ENCODE measurements at places on chromosomes 3 and 15. TPM values are rescaled to one million over a fixed set of nuclear protein-coding genes. Genes with fewer than 3 reads are reported as not detected.
A peak's percentile ranks its signal among the peaks of the same experiment; 100 is the strongest.

The NR1I2 gene
- total RNA-seq = 0.17 TPM

DNA sequence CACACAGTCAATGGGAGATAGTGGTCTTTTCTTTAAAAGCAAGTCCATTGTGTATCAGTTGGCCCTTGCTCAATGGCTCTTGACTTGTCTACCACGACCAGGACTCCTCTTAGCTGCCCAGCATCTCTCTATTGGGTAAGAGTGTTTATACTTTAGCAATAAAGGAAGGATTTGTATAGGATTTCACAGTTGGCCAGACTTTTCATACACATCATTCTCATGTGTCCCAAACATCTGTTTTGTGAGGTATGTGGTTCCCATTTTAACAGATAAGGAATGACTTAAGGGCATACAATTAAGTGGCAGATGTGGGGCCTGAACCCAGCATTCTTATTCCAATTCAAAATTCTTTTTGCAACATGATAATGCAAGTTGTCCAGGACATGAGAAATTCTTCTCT, 191.5 kb downstream of the CHST2 start:
- no peak overlapping the region for H3K27ac ChIP-seq
- no peak for DNase-seq
- peaks cover 4% of the 10 kb centered on the region for H3K4me1 ChIP-seq
- no peaks in the 10 kb centered on the region for H3K27me3 ChIP-seq
- no peaks in the 10 kb centered on the region for H3K36me3 ChIP-seq
- H3K4me3 ChIP-seq = no peak overlapping the region

The MORF4L1 gene
- total RNA-seq = 280 TPM

DNA sequence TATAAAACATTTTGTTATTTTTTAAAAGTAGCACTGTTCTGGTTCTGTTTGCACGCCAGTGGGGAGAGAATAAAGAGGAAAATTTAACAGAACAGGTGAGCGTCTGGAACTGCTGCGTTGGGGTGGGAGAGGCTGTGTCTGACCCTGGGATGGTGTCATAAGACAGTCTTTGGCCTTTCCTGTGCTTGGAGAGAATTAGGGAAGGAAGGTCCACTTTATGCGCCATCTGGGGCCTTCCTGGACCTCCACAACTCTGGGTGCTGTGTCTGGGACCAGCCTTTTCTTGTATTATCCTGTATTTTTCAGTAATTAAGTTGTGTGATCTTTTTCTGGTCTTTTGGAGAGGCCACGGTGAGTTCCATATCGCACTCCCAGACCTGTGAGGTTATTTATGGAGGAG, 3.3 kb downstream of the FAM43A start:
- DNase-seq = no peak
- peaks cover 49% of the 10 kb centered on the region for H3K27me3 ChIP-seq
- H3K27ac ChIP-seq = no peak overlapping the region
- H3K4me3 ChIP-seq = peak overlapping the region; percentile 26

GRCh38 chr3:9244495-9245183, 4.8 kb downstream of the SRGAP3 start:
- peaks cover 9% of the 10 kb centered on the region for H3K27me3 ChIP-seq
- peaks cover 15% of the 10 kb centered on the region for H3K4me1 ChIP-seq
- no peak overlapping the region for H3K4me3 ChIP-seq
- no peaks in the 10 kb centered on the region for H3K36me3 ChIP-seq
- no peak overlapping the region for H3K27ac ChIP-seq

- peaks cover 7% of the 10 kb centered on the region for H3K27me3 ChIP-seq
- no peak for DNase-seq
- H3K36me3 ChIP-seq = no peaks in the 10 kb centered on the region
Measured at GRCh38 chr15:91165850-91166249, 65.8 kb downstream of the SV2B start.

- no peaks in the 10 kb centered on the region for H3K36me3 ChIP-seq
- no peak overlapping the region for H3K27ac ChIP-seq
- peaks cover 7% of the 10 kb centered on the region for H3K27me3 ChIP-seq
Measured at GRCh38 chr3:56133423-56133822, 334.8 kb downstream of the ERC2 start.

The ALPK3 gene
- 0.09 TPM for total RNA-seq

DNA sequence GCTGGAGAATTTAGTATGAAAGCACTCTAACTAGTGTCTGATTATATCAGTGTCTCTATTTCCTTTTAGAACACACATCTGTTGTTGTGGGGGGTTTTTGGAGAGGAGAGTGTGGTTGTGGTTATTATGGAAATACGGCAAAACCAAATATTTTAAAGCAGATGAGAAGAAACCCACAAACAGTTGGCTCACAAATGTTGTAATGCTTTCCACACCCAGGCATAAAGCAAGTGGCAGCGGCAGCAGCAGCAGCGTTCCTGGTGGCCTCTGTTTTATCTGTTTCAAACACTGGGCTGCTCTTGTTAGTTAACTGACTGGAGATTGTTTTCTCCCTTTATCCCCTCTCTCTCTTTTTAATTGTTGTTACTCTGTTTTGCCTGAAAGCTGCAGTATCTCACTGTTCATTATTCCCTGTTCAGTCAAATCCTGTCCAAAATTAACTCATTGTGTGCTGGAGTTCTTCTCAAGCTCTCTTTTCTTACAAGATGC, 1045.5 kb upstream of the NR2F2 start:
- H3K4me3 ChIP-seq = peak overlapping the region; percentile 50
- peaks cover 52% of the 10 kb centered on the region for H3K4me1 ChIP-seq
- peaks cover 35% of the 10 kb centered on the region for H3K27me3 ChIP-seq
- no peaks in the 10 kb centered on the region for H3K36me3 ChIP-seq
- DNase-seq = peak; percentile 86

DNA sequence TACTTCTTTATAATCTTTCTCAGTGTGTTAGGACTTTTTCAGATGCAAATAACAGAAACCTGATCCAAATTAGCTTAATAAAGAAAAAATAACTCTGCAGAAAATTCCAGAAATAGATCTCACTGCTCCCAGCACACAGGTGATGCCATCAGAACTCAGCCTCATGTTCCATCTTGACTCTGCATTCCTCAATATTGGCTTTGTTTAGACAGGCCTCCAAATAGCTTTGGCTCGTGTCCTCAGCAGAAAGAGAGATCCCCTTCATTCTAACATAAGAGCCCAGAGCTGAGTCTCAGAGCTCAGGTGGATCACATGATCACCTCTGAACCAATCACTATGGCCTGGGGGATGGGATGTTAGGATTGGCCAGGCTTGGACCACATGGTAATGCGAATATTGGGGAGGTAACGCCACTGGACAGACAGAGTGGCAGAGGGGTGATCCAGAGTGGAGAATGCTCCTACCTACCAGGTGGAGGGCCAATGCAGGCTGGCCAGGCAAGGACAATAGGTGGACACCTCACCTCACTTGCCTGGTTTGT, 46.6 kb upstream of the TBC1D21 start:
- no peaks in the 10 kb centered on the region for H3K4me1 ChIP-seq
- H3K27me3 ChIP-seq = peaks cover 7% of the 10 kb centered on the region
- H3K36me3 ChIP-seq = no peaks in the 10 kb centered on the region
- H3K4me3 ChIP-seq = no peak overlapping the region

GRCh38 chr3:16936233-16936632, 51.5 kb downstream of the PLCL2 start:
- H3K36me3 ChIP-seq = peaks cover 15% of the 10 kb centered on the region
- H3K27me3 ChIP-seq = no peaks in the 10 kb centered on the region
- H3K4me1 ChIP-seq = peaks cover 55% of the 10 kb centered on the region
- H3K4me3 ChIP-seq = peak overlapping the region; percentile 3

DNA sequence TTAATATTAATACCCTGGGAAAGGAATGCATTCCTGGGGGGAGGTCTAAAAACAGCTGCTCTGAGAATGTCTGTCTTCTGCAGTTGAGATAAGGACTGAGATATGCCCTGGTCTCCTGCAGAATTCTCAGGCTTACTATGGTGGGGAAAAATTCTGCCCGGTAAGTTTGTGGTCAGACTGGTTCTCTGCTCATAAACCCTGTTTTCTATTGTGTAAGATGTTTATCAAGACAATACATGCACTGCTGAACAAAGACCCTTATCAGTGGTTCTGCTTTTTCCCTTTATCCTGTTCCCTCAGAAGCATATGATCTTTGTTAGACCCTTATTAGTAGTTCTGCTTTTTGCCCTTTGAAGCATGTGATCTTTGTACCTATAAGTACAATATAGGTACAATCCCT, 494.6 kb downstream of the CNTN6 start:
- no peaks in the 10 kb centered on the region for H3K36me3 ChIP-seq
- H3K27ac ChIP-seq = no peak overlapping the region
- no peaks in the 10 kb centered on the region for H3K27me3 ChIP-seq
- no peaks in the 10 kb centered on the region for H3K4me1 ChIP-seq
- no peak overlapping the region for H3K4me3 ChIP-seq

The OR5K2 gene
- total RNA-seq = not detected

DNA sequence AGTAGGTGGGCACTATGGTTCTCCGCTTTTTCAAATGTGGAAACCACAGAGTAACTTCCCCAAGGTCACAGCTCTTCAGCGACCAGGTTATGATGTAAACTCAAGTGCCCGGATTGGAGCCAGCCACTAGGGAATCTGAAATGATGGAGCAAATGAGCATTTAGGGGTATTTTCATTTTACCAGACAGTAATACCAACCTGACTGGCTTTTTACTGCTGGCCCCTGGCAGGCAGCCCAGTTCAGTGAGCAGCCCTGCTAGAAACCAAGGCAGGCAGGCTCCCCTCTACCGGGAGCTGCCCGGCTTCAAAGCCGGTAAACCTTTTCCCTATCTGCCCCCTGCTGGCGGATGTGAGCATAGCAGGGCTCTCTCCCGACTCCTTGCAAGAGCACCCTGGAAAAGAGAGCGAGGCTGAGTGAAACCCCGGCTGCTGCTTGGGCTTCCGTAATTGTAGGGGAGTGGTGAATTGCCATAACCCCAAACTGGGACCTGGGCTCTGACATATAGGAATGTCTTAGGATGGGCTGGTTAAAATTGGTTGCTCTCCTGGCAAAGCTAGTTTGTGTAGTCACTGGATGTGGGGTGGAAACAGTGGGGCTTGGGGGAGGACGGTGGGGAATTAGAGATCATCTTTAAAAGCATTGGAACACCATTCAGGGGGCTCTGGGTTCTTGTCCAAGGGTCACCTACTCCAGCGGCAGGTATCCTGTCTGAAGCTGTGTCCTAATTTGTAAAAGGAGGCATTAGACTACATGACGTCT, 98.0 kb upstream of the TNFAIP8L3 start:
- no peaks in the 10 kb centered on the region for H3K36me3 ChIP-seq
- DNase-seq = peak; percentile 93
- H3K4me3 ChIP-seq = no peak overlapping the region
- H3K27me3 ChIP-seq = peaks cover 34% of the 10 kb centered on the region
- no peaks in the 10 kb centered on the region for H3K4me1 ChIP-seq

DNA sequence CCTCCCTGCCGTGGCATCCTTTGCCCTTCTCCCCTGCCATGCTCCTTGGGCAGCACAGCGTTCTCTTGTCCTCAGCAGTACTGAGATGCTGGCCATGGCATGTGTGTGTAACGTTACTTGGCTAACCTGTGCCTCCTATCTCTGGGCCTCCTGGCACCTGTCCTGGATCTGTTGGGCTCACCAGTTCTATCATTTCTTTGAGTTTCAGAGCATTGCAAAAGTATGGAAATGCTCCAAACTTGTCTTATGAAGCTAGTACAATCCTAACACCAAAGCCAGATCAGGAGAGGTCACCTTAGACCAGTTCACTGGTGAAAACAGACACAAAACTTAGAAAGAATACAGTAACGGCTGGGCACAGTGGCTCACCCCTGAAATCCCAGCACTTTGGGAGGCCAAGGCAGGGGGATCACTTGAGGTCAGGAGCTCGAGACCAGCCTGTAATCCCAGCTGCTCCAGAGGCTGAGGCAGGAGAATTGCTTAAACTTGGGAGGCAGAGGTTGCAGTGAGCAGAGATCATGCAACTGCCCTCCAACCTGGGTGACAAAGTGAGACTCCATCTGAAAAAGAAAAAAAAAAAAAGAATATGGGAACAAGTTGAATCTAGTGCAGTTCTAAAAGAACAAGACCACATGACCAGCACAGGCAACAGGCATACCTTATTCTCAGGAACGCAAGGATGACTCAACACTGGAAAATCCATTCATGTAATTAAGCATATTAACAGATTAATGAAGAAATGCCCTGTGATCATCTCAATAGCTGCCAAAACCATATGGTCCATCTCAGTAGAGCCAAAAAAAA, 62.4 kb upstream of the TRPM1 start:
- peaks cover 5% of the 10 kb centered on the region for H3K4me1 ChIP-seq
- no peak overlapping the region for H3K27ac ChIP-seq
- H3K36me3 ChIP-seq = no peaks in the 10 kb centered on the region
- DNase-seq = no peak
- peaks cover 10% of the 10 kb centered on the region for H3K27me3 ChIP-seq

- no peaks in the 10 kb centered on the region for H3K27me3 ChIP-seq
- no peak overlapping the region for H3K4me3 ChIP-seq
- DNase-seq = no peak
- no peak overlapping the region for H3K27ac ChIP-seq
- H3K36me3 ChIP-seq = no peaks in the 10 kb centered on the region
Measured at GRCh38 chr3:35760146-35760545, 120.8 kb downstream of the ARPP21 start.

GRCh38 chr3:130250982-130251381, 94.5 kb upstream of the COL6A5 start:
- no peaks in the 10 kb centered on the region for H3K4me1 ChIP-seq
- no peak for DNase-seq
- no peaks in the 10 kb centered on the region for H3K27me3 ChIP-seq
- H3K4me3 ChIP-seq = no peak overlapping the region
- H3K36me3 ChIP-seq = no peaks in the 10 kb centered on the region

The EXD1 gene
- not detected for total RNA-seq

The MAP6D1 gene
- 2.1 TPM for total RNA-seq

GRCh38 chr3:11558918-11559815, 84.5 kb downstream of the VGLL4 start:
- DNase-seq = no peak
- H3K36me3 ChIP-seq = peaks cover 24% of the 10 kb centered on the region
- H3K27me3 ChIP-seq = no peaks in the 10 kb centered on the region
- no peak overlapping the region for H3K4me3 ChIP-seq

DNA sequence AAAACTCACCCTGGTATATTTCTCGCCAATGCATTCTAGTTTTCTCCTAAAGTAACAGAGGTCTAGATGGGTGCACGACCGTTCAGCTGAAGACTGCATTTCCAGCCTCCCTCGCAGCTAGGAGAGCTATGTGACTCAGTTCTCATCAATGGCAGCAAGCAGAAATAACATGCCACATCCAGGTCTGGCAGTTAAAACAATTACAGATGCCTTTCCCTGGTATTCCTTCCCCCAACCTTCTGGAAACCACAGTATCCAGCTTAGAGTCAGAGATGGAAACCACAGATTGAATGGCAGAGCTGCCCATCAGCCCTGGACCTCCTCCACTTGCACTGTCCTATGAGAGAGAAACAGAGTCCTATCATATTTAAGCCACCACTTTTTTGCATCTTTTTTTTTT, 4.8 kb downstream of the HAPLN3 start:
- no peaks in the 10 kb centered on the region for H3K27me3 ChIP-seq
- peaks cover 15% of the 10 kb centered on the region for H3K4me1 ChIP-seq
- H3K4me3 ChIP-seq = no peak overlapping the region
